Activated gamma-delta T cell (primary cell): ENCODE measurements at places on chromosomes 2 and 18.

DNA sequence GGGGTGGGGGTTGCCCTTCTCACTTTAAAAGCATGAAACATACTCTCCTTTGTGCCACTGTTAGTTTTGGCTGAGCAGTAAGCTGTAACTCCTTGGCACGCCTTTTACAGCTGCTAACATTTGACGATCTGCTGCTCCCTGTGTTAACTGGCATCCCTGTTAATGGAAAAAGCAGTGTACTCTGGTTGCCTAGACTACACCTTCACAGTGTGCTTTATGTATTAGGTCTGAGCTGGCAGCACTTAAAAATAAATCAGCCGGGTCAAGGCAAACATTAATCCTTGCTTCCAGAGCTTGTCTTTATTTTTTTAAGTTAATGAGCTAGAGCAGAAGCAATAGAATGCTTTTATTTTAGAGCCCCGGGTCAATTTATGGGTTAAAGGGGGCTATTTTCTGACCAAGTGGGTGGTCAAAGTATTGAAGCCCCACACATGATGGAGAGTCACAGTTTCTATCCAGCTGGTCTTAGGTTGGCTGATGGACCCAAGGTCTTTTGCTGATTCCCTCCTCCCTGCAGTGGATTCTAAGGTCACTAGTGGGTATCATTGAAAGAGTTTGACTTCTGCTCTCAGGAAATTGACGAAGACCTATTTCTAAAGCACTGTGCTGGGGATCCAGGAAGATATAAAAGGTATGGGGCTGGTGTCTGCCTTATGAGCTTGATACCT lies 54.5 kb downstream of the CFAP221 start:
- DNase-seq: no peak

DNA sequence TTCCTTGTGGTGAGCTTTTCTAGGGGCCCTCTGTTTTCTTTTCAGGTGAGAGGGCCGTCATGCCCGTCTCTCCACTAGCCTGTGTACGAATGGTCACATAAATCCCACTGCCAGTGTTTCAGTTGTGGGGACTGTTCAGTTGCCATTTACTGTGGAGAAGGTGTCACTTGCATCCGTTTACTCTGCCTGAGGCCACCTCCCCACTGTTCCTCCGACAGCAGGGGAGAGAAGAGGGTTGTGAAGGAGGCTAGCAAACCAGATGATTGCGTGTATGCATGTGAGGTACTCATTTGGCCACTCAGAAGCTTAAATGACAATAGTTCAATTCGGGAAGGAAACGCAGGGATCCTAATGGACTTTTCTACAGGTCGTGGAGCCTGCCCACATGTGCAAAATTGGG lies 3.3 kb downstream of the MTCL1 start:
- DNase-seq: no peak

DNA sequence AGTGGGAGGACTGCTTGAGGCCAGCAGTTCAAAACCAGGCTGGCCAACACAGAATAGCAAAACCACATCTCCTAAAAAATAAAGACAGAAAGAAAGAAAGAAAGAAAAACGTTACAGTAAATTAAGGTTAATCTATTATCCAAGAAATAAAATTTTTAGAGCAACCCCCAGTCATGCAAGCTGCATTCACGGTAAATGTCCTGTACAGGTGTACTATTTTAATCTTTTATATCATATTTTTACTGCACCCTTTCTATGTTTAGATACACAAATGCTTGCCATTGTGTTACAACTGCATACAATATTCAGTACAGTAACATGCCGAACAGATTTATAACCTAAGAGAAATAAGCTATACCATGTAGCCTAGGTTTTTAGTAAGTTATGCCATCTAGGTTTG lies 6.0 kb downstream of the PDIA6 start:
- no peak for DNase-seq

GRCh38 chr18:2625217-2625616 lies 30.3 kb upstream of the SMCHD1 start:
- no peak for DNase-seq

DNA sequence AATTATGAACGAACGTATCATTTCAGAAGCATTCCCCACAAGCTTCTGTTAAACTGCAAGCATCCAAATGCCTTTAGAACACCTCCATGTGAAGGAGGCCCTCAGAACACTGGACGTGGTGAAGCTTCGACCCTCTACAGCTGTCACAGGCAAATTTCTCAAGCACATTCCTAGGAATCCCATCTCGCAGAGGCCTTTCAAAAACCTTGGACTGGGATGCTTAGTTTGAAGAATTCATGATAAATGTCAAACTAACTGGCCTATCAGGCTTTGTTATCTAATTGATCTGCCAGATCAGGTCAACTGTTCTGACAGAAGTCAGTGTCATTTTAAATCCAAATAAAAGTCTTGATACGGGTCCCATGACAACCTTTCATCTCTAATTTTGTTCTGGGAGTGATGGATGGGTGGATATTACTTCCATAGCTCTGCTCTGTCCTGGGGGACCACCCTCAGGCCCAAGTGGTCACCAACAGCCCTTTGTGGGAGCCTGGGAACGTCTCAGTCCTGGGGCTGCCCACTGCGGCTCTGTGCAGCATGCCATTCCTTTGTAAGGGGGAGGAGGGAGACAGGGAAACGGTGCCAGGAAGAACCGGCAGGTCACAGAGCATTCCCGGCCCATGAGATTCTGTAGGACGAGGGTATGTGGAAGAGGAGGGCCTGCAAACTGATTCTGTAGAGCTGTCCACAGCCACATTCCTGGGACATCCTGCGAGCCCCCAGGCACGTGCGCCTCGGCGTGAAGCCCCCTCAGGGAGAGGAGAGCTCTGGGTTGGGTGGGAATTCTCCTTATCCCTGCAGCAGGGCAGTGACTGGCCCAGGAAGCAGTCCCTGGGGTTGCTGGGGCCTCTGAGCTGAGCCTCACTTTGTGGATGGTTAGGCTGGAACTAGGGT lies 59.1 kb upstream of the PXDN start:
- DNase-seq: no peak

DNA sequence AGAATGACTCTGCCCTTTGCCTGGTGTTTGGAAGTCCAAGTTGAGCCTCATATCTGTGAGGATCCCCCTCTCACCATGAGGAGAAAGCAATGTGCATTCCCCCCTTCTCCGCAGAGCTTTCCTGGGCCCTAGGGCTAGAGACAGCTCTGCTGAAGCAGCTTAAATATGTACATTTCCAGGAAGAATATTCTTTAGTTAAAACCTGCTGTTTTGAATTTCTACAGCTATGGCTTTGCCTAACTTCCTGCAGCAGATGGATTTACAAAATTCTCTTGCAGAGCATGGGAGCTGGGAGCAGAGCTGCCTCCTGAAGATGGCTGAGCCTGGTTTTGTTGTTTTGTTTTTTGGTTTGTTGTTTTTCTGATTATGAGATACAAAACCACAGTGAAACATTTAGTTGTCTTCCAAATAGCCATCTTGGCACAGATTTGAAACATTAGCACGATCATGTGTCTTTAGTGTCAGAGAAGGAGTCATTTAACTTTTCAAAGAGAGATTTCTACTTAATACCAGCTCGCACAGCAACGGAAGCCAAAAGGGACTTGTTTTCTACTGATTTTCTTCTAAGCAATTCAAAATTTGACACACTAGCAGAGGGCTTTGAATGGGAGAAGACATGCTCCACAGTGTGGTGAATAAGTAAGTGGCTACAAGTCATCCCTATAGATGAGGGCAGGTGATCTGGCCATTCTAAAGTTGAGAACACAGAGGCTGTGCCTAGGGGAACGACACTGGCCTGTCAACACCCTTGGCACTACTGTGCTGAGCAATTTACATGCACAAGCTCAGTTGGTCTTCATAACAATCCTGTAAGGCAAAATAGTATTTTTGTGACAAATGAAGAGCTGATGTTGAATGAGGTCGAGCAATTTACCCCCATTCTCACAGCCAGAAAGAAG lies 222.6 kb downstream of the MREG start:
- no peak for DNase-seq
